ENCODE measurements at places on chromosomes 6 and 20.

DNA sequence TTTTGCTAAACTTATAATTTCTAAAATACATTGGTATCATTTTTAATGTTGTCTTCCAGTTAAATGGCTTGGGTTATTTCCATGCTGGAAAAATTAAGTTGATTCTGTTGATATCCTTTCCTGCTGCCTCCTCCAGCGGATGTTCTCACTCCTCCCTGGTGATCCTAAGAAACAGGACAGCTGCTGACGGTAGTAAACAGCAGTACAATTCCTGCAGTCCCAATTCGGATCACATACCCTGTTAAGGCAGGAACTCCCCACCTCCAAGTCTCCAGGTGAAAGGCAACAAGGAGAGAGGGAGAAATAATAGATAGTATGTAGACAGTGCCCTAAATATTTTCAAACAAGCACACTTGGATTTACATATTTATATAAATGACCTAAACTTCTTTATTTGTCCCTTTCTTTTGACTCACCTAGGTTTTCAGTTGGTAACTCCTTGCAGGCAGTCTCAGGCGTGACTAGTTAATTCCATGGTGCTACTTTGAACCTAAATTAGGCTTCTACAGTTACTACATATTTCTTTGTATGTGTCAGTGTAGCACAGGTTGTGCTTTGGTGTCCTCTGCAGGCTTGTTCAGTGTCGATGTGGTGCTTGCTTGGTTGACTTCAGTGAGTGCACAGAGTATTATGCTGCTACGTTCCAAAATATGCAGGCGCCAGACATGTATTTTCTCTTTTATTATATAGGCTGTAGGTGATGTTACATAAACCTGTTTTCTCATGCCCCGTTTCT lies 126.0 kb downstream of the ADGRB3 start:
- DNase-seq, result no peak

GRCh38 chr20:57714409-57715267 lies 4.8 kb upstream of the PMEPA1 start:
- DNase-seq, result peak; percentile 45

DNA sequence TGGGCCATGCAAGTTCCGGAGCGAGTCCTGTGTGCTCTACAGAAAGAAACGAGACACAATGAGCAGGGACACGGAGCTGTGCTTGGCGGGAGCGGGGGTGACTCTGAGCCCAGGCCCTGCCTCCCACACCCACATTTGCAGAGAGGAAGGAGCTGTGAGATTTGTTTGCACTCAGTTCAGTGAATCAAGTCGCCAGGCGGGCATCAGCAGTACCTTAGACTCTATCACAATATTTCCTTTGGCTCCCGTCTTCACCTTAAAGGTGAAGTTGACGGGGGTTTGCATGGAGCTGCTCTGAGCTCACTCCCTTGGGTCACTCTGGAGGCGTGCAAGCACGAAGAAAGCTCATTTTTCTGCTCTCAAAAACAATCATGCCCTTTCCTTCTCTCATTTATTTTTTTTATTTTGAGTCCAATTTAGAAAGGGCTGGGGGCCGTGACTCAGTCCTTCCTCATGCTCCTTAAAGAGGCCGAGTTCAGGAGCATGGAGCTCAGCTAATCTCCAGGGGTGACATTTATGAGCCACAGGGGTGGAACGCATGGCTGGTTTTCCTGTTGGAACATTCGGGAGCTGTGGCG lies 188.2 kb downstream of the NFATC2 start:
- DNase-seq, result peak; percentile 70

DNA sequence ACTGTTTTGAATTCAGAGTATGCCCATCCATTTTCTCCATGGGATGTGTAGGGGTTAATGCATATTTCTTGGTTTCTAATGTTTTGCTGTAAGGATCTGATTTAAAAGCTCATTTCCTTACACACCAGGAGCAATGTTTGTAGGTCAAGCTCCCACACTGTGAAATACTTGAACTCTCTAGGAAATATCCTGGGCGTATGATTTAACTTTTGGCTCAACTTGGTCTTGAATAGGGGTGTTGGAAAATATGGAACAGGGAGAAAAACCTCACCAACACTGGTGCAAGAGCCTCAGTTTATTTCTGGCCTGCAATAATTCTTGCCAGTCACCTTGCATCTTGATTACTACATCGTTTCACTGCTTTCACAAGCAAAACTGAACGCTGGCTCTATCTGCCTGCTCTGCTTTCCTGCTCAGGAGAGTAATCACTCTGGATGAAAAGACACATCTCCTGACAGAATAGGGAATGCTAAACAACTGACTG lies 25.1 kb upstream of the RFPL4B start:
- peak; percentile 36 for DNase-seq

GRCh38 chr20:21682521-21682954 lies 22.9 kb upstream of the PAX1 start:
- DNase-seq, result no peak

DNA sequence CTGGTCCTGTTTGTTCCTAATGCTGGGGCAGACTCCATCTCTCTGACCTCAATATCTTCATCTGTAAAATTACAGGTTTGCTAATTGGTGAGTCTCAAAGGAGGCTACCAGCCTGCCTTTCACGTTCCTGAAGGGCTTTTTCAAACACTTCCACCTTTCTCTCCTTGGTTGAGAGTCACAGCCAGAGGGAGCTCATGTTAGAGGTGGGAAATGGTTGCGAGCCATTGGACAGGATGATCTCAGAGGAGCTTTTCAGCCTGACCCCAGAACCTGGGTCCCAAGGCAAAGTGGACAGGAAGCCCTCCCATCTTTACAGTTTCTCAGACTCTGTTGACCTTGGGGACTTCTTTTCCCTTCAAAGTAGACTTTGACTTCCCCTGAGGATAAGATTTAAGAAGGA lies 37.6 kb downstream of the NDUFAF5 start:
- DNase-seq, result no peak

DNA sequence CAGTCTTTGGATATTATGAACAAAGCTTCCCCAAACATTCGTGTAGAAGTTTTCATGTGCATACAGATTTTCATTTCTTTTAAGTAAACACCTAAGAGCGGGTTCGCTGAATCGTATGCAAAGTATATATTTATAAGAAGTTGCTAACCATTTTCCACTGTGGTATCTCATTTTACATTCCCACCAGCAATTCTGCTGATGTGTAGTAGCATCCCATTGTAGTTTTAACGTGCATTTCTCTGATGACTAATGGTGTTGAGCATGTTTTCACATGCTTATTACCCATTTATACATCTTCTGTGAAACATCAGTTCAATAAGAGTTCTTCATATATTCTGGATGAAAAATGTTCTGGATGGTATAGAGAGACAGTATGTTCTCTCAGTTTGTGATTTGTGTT lies 97.4 kb downstream of the IYD start:
- DNase-seq, result no peak

DNA sequence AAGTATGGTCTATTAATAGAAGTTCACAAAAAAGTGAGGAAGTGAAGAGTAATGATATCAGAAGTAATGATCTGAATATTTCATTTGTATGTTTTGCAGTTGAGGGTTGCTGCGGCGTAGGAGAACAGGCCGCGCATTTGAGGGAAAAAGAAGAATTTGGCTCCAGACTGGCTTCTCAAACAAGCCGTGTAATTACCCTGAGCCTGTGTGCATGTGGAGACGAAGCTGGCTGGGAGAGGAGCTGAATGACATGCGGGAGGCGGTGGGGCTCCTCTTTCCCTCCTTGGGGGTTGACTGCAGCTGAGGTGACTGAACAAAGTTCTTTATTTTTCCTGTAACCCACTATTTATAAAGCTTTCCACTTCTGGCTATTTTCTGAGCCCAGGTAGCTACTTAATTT lies 115.5 kb upstream of the AFDN start:
- no peak for DNase-seq

- no peak for DNase-seq
Observed at GRCh38 chr6:132392270-132392646, 9.0 kb downstream of the MOXD1 start.
